Gastroesophageal sphincter (tissue), 4 donors: ENCODE measurements at places on chromosomes 12 and 14.

DNA sequence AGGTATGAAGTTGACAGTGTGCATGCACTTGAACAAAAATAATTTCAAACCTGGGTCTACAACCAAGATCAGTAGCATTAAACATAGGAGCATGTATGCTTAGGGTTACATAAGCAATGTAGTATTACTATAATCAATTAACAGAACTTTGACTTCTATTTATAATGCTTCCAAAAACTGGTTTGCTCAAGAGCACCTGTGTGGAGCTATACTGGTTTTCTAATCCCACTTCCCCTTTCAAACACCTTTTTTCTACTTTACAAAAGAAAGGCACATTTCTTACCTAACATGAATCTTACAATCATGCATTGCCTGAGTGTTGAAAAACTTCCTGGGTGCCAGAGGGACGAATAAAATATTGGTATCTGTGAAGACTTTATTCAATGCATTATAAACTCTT is 72.7 kb downstream of the EFCAB11 start:
- no peaks in the 10 kb centered on the region for H3K4me1 ChIP-seq
- H3K27ac ChIP-seq: no peak overlapping the region
- H3K4me3 ChIP-seq: no peak overlapping the region
- H3K36me3 ChIP-seq: no peaks in the 10 kb centered on the region
- no peaks in the 10 kb centered on the region for H3K27me3 ChIP-seq
- ATAC-seq: no peak

DNA sequence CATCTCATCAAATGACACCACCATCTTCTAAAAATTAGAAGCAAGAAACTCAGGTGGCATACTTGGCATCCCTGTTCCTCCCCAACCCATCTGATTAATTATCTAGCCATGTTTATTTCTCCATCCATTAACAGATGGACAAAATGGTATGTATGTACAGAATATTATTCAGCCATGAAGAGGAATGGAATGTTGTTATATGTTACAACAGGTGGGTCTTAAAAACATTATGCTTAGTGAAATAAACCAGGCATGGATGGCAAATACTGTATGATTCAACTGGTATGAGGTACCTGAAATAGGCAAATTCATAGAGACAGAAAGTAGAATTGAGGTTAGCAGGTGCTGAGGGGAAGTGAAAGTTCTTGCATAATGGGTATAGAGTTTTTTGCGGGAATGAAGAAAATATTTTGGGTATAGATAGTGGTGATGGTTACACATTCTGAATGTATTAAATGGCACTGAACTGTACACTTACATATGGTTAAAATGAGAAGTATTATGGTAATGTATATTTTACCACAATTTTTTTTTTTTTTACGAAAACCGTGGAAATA is 17.5 kb downstream of the YY1 start:
- no peaks in the 10 kb centered on the region for H3K27me3 ChIP-seq
- H3K4me1 ChIP-seq: no peaks in the 10 kb centered on the region
- H3K36me3 ChIP-seq: no peaks in the 10 kb centered on the region
- no peak overlapping the region for H3K4me3 ChIP-seq
- no peak overlapping the region for H3K27ac ChIP-seq

DNA sequence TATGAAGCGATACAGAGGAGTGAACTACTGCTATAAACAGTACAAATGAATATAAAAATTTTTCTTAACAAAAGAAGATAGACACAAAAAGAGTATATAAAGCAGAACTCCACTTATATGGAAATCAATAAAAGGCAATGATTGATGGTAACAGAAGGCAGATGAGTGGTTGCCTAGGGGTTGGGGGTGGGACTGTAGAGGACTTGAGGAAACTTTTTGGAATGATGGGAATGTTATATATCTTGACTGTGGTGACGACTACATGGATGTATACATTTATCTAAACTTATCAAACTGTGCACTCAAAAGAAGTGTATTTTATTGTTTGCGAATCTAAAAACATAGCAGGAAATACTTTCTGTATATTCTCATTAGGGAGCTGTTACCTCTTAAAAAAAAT is 89.1 kb downstream of the PTCSC3 start:
- no peak for ATAC-seq
- H3K27me3 ChIP-seq: peaks cover 7% of the 10 kb centered on the region
- H3K4me1 ChIP-seq: no peaks in the 10 kb centered on the region
- H3K27ac ChIP-seq: no peak overlapping the region

- H3K27ac ChIP-seq: no peak overlapping the region
- ATAC-seq: no peak
- no peaks in the 10 kb centered on the region for H3K4me1 ChIP-seq
- H3K27me3 ChIP-seq: no peaks in the 10 kb centered on the region
- H3K36me3 ChIP-seq: no peaks in the 10 kb centered on the region
- H3K4me3 ChIP-seq: no peak overlapping the region
These were observed 293.2 kb downstream of the FOXN3 start for GRCh38 chr14:89123851-89124250.

- H3K4me1 ChIP-seq: no peaks in the 10 kb centered on the region
- no peaks in the 10 kb centered on the region for H3K27me3 ChIP-seq
- H3K4me3 ChIP-seq: no peak overlapping the region
- H3K36me3 ChIP-seq: peaks cover 19% of the 10 kb centered on the region
- no peak for ATAC-seq
- H3K27ac ChIP-seq: no peak overlapping the region
These were observed 709 bp downstream of the HAL start for GRCh38 chr12:95995238-95996031.

- peaks cover 8% of the 10 kb centered on the region for H3K4me1 ChIP-seq
- H3K4me3 ChIP-seq: no peak overlapping the region
- no peak overlapping the region for H3K27ac ChIP-seq
These were observed 2.7 kb downstream of the CMTM5 start for GRCh38 chr14:23379366-23380196.

DNA sequence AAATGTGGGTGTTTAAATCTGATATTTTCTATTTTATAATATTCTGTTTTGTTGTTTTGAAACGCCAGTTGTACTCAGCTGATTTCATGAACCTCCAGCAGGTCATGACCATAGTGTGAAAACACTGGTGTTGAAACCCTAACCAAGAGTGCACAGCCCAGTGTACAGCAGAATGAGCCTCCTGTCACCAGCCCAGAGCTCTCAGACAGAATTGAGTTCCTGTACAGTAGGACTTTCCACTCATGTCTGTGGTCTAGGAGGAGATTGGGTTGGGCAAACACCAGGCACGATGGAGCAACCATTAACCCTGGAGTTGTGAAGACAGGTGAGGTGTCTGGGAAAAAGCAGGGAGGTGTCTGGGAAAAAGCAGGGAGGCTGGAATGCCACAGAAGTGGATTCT is 908.8 kb downstream of the VRK1 start:
- no peak overlapping the region for H3K4me3 ChIP-seq
- H3K27ac ChIP-seq: no peak overlapping the region
- no peaks in the 10 kb centered on the region for H3K4me1 ChIP-seq
- ATAC-seq: no peak

DNA sequence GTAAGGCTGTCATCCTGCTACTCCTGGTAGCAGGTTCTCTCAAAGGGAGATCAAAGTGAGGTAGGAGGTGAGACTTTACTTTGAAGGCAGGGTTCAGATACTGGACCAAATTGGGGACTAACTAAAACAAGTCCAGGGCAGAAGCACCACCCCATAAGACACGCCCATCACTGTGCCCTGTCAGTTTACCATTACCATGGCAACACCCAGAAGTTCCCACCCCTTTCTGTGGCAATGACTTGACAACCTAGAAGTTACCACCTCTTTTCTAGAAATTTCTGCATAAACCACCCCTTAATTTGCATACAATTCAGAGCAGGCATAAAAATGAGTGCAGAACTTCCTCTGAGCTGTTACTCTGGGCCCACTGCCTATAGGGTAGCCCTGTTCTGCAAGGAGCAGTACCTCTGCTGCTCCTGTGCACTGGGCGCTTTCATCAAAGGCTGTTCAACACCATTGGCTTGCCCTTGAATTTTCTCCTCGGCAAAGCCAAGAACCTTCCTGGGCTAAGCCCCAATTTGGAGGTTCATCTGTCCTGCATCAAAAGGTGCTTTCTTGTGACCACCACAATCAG is 64.8 kb upstream of the MAX start:
- no peak overlapping the region for H3K4me3 ChIP-seq
- H3K27me3 ChIP-seq: peaks cover 25% of the 10 kb centered on the region
- no peak for ATAC-seq
- no peaks in the 10 kb centered on the region for H3K36me3 ChIP-seq
- H3K27ac ChIP-seq: no peak overlapping the region

GRCh38 chr12:89333564-89334252 is 18.6 kb downstream of the DUSP6 start:
- ATAC-seq: peak; percentile 57
- H3K4me1 ChIP-seq: no peaks in the 10 kb centered on the region
- no peaks in the 10 kb centered on the region for H3K27me3 ChIP-seq
- H3K36me3 ChIP-seq: no peaks in the 10 kb centered on the region
- H3K27ac ChIP-seq: no peak overlapping the region
- H3K4me3 ChIP-seq: no peak overlapping the region

DNA sequence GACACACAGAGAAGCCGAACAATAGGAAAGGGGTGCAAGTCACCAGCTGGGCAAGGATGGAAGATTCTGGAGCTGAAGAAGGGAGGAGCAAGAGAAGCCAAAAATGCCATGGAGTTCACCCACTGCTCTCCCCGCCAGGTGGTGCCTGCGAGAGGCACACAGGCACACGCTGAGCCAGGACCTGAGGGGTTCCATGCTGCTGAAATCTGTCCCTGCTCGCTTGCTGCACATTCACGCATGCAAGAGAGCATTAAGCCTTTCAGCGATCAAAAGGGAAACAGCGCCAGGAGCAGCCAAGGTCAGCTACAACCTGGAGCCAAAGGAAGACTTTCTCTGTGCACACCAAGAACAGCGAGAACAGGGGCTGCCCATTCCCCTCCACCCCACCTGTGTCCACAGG is 104.1 kb downstream of the ANO2 start:
- H3K36me3 ChIP-seq: no peaks in the 10 kb centered on the region
- peaks cover 6% of the 10 kb centered on the region for H3K27me3 ChIP-seq
- no peak overlapping the region for H3K4me3 ChIP-seq
- ATAC-seq: no peak
- no peaks in the 10 kb centered on the region for H3K4me1 ChIP-seq

DNA sequence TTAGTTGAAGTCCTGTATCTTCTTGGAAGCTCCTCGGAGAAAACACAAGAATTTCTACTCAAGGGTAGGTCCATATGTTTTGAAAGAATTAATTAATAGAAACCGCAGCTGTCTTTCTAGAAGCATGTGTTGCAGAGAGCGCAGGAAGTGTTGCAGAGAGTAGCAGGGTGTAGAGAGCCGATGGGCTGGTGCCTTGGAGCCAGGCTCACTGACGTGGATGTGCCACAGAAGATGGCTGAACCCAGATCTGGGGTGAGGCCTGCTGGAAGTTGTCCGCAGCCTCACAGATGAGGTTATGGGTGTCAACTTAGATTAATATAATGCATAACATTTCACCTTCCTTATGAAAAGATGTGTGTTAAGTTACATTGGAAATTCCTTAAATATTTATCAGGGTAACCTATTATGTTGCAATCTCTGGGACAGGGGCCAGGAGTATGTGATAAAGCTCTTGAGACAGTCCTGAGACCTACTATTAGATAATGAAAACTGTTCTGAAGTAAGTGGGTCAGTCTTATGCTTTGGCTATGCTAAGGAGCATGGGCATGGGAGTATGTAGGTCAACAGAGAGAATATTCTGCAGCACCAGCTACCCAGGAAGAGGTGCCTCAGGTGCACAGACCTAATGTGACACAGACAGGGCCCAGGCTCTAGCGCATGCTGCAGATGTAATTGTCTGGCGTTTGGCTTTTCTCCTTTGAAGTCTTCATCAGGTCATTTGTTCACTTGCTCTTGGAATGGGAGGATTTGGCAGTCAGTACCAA is 973.3 kb downstream of the BCL11B start:
- no peak overlapping the region for H3K27ac ChIP-seq
- no peak overlapping the region for H3K4me3 ChIP-seq
- H3K36me3 ChIP-seq: no peaks in the 10 kb centered on the region
- H3K27me3 ChIP-seq: peaks cover 24% of the 10 kb centered on the region
- no peak for ATAC-seq
- H3K4me1 ChIP-seq: no peaks in the 10 kb centered on the region

DNA sequence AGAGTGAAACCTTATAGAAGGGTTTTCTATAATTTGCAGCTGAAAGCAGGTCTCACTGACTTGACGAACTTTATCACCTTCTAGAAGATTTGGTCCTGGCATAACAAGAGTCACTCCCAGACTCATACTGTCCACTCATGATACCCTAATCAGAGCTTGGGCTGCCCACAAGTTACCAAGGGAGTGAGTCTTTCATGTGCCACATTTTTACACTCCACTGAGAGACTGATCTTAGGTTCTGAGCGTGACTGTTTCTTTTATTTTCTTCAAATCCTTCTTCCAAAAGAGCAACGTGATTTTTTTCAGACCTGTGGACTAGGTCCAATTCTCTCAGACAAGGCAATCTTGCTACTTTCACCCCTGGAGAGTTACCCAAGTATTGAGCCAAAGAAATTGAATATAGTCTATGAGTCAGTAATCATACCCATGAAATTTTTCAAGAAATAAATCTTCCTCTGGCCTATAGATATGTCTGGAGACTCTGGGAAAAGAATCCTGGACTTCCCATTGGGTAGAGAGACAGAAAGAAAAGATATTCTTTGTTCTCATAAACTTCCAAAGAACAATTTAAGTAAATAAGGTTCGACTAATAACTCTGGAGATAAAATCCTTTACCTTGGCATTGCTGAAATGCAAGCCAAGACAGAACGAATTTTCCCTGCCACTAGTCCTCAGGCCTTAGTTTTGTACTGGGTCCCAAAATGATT is 26.9 kb downstream of the SIX1 start:
- H3K4me1 ChIP-seq: no peaks in the 10 kb centered on the region
- no peak for ATAC-seq
- H3K27me3 ChIP-seq: no peaks in the 10 kb centered on the region
- H3K27ac ChIP-seq: no peak overlapping the region
- H3K36me3 ChIP-seq: no peaks in the 10 kb centered on the region

DNA sequence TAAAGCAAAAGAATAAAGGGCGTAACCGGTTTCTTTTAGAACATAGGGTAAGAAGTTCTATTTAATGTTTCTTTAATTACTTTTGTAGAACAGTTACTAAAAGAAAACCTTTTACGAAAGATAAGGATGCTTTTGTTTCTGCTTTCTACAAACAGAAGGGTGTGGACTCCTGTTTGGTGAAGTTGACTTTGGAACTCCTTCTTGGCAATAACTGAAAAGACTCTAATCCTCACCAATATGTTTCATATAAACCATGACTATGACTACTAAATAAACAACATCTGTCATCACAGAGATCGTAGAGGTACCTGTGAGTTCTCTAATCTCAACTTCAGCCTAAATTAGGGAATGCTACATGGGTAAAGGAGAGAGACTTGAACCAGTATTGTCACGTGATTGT is 210.8 kb upstream of the FLRT2 start:
- no peak overlapping the region for H3K27ac ChIP-seq
- no peak overlapping the region for H3K4me3 ChIP-seq
- no peak for ATAC-seq
- H3K36me3 ChIP-seq: no peaks in the 10 kb centered on the region
- no peaks in the 10 kb centered on the region for H3K27me3 ChIP-seq

GRCh38 chr12:110371408-110372055 is 32.0 kb downstream of the ANAPC7 start:
- peak overlapping the region; percentile 67 for H3K27ac ChIP-seq
- H3K36me3 ChIP-seq: no peaks in the 10 kb centered on the region
- H3K27me3 ChIP-seq: no peaks in the 10 kb centered on the region
- peaks cover 27% of the 10 kb centered on the region for H3K4me1 ChIP-seq

GRCh38 chr12:20830456-20830855 is 20.0 kb downstream of the SLCO1B3 start:
- no peaks in the 10 kb centered on the region for H3K36me3 ChIP-seq
- H3K27me3 ChIP-seq: no peaks in the 10 kb centered on the region
- no peaks in the 10 kb centered on the region for H3K4me1 ChIP-seq
- no peak for ATAC-seq
- no peak overlapping the region for H3K4me3 ChIP-seq

- no peak overlapping the region for H3K4me3 ChIP-seq
- H3K36me3 ChIP-seq: no peaks in the 10 kb centered on the region
- ATAC-seq: no peak
- no peak overlapping the region for H3K27ac ChIP-seq
- H3K4me1 ChIP-seq: no peaks in the 10 kb centered on the region
These were observed 149.1 kb downstream of the GLT1D1 start for GRCh38 chr12:129002427-129002826.
